Activated naive CD8-positive, alpha-beta T cell treated with anti-CD3 and anti-CD28 coated beads, Interleukin-2, amount 10 ng/mL, durations not matched to agents 7 days and 5 days (primary cell): ENCODE measurements at places on chromosomes 2 and 18. TPM values are rescaled to one million over a fixed set of nuclear protein-coding genes. Genes with fewer than 3 reads are reported as not detected.
A peak's percentile ranks its signal among the peaks of the same experiment; 100 is the strongest.

- no peak overlapping the region for H3K4me3 ChIP-seq
- H3K36me3 ChIP-seq, result peaks cover 50% of the 10 kb centered on the region
These were observed 79.5 kb downstream of the INPP4A start for GRCh38 chr2:98524168-98524567.

DNA sequence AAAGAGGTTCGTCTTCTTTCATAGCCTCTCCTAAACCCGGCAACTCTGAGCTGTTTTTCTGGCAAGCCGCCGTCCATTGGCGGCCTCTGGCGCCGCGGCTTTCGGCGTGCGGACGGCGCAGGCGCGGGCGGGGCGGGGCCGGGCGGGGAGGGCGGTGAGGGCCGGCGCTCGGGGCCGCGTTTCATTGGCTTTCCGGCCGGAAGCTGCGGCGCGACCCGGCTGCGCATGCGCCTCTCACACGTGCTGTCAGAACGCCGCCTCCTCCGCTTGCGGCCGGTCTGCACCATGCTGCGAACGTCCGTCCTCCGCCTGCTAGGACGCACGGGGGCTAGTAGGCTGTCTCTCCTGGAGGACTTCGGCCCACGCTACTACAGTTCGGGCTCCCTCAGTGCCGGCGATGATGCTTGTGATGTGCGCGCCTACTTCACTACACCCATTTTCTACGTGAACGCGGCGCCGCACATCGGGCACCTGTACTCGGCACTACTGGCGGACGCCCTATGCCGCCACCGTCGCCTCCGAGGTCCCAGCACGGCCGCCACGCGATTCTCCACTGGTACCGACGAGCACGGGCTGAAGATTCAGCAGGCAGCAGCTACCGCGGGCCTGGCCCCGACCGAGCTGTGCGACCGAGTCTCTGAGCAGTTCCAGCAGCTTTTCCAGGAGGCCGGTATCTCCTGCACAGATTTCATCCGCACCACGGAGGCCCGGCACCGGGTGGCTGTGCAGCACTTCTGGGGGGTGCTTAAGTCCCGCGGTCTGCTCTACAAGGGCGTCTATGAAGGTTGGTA, at the start of gene MARS2:
TSS of gene MARS2 (plus strand) at position 249 of the 791 bp plus-strand sequence. CDS start at position 286, 37 bp downstream.
- H3K4me1 ChIP-seq, result peaks cover 37% of the 10 kb centered on the region
- H3K27me3 ChIP-seq, result no peaks in the 10 kb centered on the region
- peak within 1 kb of the TSS; percentile 94 for H3K27ac ChIP-seq
- H3K36me3 ChIP-seq, result peaks cover 12% of the 10 kb centered on the region
- peak within 1 kb of the TSS; percentile 89 for H3K4me3 ChIP-seq

The NAT8 gene
- total RNA-seq, result not detected

- H3K4me3 ChIP-seq, result no peak overlapping the region
- DNase-seq, result no peak
- no peaks in the 10 kb centered on the region for H3K36me3 ChIP-seq
- no peak overlapping the region for H3K27ac ChIP-seq
- no peaks in the 10 kb centered on the region for H3K27me3 ChIP-seq
- peaks cover 3% of the 10 kb centered on the region for H3K4me1 ChIP-seq
These were observed 371.5 kb downstream of the NUP35 start for GRCh38 chr2:183495589-183496267.

DNA sequence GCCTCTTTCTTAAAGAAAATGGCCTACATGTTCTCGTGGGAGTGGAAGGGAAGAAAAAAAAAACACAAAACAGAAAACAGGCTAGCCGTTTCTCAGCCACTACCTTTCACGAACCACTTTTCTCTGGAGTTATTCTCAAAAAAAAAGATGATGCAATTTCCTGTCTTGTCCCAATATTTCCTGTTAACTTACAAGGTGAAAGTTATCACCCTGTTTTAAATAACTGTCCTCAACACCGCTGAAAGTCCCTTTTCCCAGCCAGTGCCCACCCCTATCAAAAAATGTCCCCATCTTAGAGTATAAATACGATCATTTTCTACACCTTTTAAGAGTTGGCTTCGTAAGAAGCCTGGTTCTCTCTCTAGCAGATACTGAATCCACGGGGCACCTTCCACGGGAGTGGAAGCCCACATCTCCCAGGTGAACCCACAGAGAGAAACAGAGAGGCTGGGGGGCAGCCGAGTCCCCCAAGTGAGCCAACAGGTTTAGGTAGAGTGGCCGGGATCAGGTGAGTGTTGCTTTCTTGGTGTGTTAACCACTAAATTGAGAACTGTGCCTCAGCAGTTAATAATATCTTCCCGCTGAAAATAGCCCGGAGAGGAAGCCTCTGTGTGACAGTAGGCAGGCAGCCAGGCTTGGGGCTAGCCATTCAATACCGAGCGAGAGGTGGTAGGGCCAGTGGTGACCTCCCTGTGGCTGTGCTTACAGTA, 15.9 kb downstream of the SMAD7 start:
- peak overlapping the region; percentile 89 for H3K27ac ChIP-seq
- peak overlapping the region; percentile 76 for H3K4me3 ChIP-seq
- peaks cover 46% of the 10 kb centered on the region for H3K36me3 ChIP-seq
- H3K4me1 ChIP-seq, result peaks cover 76% of the 10 kb centered on the region
- no peaks in the 10 kb centered on the region for H3K27me3 ChIP-seq

GRCh38 chr2:96772903-96773671, 12.4 kb downstream of the CNNM4 start:
- H3K27ac ChIP-seq, result peak overlapping the region; percentile 73
- H3K4me3 ChIP-seq, result peak overlapping the region; percentile 65
- no peaks in the 10 kb centered on the region for H3K27me3 ChIP-seq
- peaks cover 18% of the 10 kb centered on the region for H3K4me1 ChIP-seq
- H3K36me3 ChIP-seq, result peaks cover 6% of the 10 kb centered on the region
- no peak for DNase-seq

DNA sequence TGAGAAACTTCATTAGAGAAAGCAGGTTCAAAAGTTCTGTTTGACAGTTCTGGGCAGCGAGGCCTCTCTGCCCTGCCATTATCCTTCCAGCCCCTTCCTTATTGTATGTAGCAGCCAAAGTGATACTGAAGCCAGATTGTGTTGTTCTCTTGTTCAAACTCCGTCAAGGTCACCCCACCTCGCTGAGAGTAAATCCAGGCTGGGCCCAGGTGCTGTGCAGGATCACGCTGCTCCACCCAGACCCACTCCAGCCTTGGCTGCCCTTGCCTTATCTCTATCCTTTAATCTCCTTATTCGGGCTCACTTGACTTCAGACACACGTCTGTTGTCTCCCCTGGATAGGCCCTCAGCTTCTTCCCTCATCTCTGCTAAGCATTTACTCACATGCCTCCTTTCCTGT, 196.1 kb downstream of the CPS1 start:
- no peak overlapping the region for H3K4me3 ChIP-seq
- H3K36me3 ChIP-seq, result no peaks in the 10 kb centered on the region
- H3K27ac ChIP-seq, result no peak overlapping the region
- DNase-seq, result no peak

DNA sequence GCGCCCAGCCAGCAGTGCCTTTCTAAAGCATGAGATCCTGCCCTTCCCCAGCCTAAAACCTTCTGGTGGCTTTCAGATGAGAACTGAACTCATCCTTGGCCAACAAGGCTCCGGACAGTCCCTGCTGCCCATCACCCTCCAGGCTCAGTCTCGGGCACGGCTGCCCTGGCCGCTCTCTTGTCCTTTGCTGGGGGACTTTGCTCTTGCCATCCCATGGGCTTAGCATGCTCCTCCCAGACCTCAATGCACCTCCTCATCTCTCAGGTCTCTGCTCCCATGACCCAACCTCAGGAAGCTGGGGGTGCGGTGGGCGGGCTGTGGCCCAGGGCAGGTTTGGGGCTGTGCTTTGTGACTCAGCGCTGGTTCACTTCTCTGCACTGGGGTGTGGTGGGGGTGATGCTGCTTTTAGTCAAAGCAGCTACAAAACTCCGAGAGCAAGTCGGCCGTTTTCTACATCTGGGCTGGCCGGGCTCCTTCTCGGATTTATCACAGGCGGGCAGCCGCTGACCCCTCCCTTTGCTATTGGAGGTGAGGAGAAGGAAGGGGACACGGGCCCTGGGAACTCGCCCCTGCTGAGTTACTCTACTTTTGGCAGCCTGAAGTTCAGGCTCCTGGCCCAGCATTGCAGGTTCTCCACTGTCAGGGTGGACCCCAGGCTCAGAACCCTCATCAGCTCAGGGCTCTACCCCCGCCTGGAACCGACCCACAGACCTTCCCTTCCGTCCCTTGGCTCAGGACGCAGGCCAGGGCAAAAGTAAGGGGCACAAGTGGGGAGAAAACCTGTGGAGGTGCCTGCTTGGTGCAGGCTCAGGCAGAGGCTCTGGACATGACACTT, 90.6 kb upstream of the TAF1B start:
- H3K27ac ChIP-seq, result peak overlapping the region; percentile 91
- H3K4me3 ChIP-seq, result peak overlapping the region; percentile 84
- H3K27me3 ChIP-seq, result peaks cover 36% of the 10 kb centered on the region
- DNase-seq, result peak; percentile 77
- H3K4me1 ChIP-seq, result peaks cover 45% of the 10 kb centered on the region
- H3K36me3 ChIP-seq, result no peaks in the 10 kb centered on the region

The TXNDC2 gene
- total RNA-seq, result not detected

- peaks cover 6% of the 10 kb centered on the region for H3K4me1 ChIP-seq
- H3K27ac ChIP-seq, result no peak overlapping the region
- no peak overlapping the region for H3K4me3 ChIP-seq
- peaks cover 21% of the 10 kb centered on the region for H3K36me3 ChIP-seq
- no peak for DNase-seq
These were observed 8.1 kb upstream of the ZNF236 start for GRCh38 chr18:76814256-76814655.

The VSNL1 gene
- not detected for total RNA-seq

DNA sequence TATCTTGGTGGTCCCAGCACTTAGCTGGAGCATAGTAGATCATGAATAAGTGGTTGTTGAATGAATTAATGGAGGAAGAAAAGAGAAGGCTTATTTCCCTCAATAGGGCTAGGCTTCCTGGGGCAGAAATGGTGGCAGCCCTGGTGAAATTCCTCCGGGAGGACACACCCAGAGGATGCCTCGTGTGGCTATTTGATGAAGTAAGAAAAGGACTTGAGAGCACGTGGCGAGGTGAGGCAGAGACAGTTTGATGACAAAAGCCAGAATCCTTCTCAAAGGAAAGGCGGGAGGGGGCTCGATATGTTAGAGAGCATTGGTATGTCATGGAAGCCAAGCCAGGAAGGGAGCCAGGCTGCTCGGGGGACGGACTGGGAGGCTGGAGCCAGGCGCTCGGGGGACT, 14.7 kb downstream of the FAM228A start:
- no peak for DNase-seq
- no peaks in the 10 kb centered on the region for H3K4me1 ChIP-seq
- H3K27me3 ChIP-seq, result peaks cover 5% of the 10 kb centered on the region
- H3K27ac ChIP-seq, result no peak overlapping the region
- H3K4me3 ChIP-seq, result no peak overlapping the region
- no peaks in the 10 kb centered on the region for H3K36me3 ChIP-seq

- H3K4me1 ChIP-seq, result no peaks in the 10 kb centered on the region
- no peak for DNase-seq
- H3K4me3 ChIP-seq, result no peak overlapping the region
- no peak overlapping the region for H3K27ac ChIP-seq
These were observed 73.4 kb upstream of the ATL2 start for GRCh38 chr2:38450509-38450908.

GRCh38 chr18:54794823-54795222, 33.5 kb upstream of the RAB27B start:
- H3K4me3 ChIP-seq, result no peak overlapping the region
- peaks cover 8% of the 10 kb centered on the region for H3K27me3 ChIP-seq
- no peaks in the 10 kb centered on the region for H3K4me1 ChIP-seq
- no peak overlapping the region for H3K27ac ChIP-seq
- DNase-seq, result no peak

GRCh38 chr2:43073401-43073825, 153.0 kb downstream of the ZFP36L2 start:
- H3K4me3 ChIP-seq, result no peak overlapping the region
- DNase-seq, result no peak
- no peaks in the 10 kb centered on the region for H3K36me3 ChIP-seq
- H3K27me3 ChIP-seq, result no peaks in the 10 kb centered on the region
- H3K27ac ChIP-seq, result no peak overlapping the region

GRCh38 chr2:111673526-111673925, 210.5 kb downstream of the ANAPC1 start:
- peaks cover 17% of the 10 kb centered on the region for H3K27me3 ChIP-seq
- no peaks in the 10 kb centered on the region for H3K36me3 ChIP-seq
- H3K4me3 ChIP-seq, result no peak overlapping the region
- DNase-seq, result no peak

GRCh38 chr2:3131636-3132326, 245.8 kb downstream of the EIPR1 start:
- no peak overlapping the region for H3K27ac ChIP-seq
- no peaks in the 10 kb centered on the region for H3K36me3 ChIP-seq
- DNase-seq, result no peak

- no peak for DNase-seq
- no peak overlapping the region for H3K4me3 ChIP-seq
- no peaks in the 10 kb centered on the region for H3K36me3 ChIP-seq
- peaks cover 4% of the 10 kb centered on the region for H3K27me3 ChIP-seq
These were observed 113.1 kb upstream of the GPC1 start for GRCh38 chr2:240322231-240322955.

DNA sequence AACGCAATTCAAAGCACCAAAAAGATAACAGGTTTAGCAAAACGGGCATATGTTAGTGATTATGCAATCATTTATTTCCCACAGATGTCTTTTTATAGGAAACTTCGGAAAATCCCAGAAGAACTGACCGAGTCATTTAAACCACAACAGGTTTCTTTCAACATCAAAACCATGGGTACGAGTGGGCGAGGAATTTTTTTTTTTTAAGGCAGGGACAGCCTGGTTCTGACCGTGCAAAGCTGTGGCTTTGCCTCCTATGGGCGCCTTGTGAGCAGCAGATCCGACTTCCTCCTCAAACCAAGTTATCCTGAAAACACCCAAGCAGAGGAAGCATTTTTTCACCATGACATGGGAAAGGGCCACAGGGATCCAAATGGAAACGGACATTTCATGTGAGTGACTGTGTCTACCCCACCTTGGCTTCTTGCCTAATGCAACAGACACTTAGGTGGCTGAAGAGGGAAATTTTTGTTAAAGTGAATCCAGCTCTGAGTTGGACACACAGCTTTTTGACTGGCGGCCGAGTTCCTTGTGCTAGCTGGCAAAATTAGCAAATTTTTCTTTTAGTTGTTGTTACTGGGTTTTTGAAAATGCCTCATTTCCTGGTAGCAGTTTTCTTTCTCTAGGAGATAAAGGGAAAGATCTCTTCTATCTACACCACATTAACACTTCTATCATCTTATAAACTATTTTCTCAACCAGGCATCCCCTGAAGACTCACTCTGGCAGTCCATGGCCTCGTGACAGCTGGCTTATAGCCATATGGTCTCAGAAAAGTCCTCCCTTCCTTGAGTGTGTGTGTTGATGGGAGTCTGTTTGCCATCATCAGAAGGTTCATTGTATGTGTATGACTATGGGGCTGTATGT, 487.4 kb upstream of the ZEB2 start:
- DNase-seq, result no peak
- peaks cover 2% of the 10 kb centered on the region for H3K27me3 ChIP-seq
- H3K36me3 ChIP-seq, result no peaks in the 10 kb centered on the region
- H3K4me1 ChIP-seq, result no peaks in the 10 kb centered on the region

GRCh38 chr2:105344704-105345345, 7.5 kb downstream of the C2orf49 start:
- H3K36me3 ChIP-seq, result peaks cover 11% of the 10 kb centered on the region
- peaks cover 5% of the 10 kb centered on the region for H3K4me1 ChIP-seq
- H3K27me3 ChIP-seq, result no peaks in the 10 kb centered on the region
- DNase-seq, result no peak

The NETO1 gene
- not detected for total RNA-seq
